ENCODE measurements at places on chromosomes 1 and 21.

GRCh38 chr1:44860331-44860730 is 17.3 kb upstream of the PTCH2 start:
- DNase-seq = no peak

GRCh38 chr1:153617663-153618062 is 1.5 kb upstream of the S100A14 start:
- no peak for DNase-seq

- DNase-seq = no peak
Measured at GRCh38 chr1:15678578-15678977, 5.5 kb upstream of the PLEKHM2 start.

- no peak for DNase-seq
Measured at GRCh38 chr1:74523873-74524480, 11.6 kb upstream of the LRRC53 start.

DNA sequence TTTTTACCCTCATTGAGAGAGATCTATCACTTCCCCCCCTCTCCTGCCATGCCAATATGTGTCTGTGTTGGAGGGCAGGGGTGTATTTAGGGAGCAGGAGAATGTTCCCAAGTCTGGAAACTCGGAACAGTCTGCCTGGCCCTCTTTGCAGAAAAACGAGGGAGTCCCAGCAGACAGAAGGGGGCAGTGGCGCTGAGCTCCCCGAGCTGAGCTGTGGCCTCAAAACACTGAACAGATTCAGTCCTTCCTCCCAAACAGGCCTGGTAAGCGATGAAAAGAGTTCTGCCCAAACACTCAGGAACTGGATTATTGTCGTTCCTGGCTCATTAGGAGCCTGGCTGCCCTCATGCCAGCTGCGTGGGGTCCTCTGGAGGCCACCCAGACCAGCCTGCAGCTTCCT is 981 bp downstream of the CLDN14 start:
- no peak for DNase-seq

DNA sequence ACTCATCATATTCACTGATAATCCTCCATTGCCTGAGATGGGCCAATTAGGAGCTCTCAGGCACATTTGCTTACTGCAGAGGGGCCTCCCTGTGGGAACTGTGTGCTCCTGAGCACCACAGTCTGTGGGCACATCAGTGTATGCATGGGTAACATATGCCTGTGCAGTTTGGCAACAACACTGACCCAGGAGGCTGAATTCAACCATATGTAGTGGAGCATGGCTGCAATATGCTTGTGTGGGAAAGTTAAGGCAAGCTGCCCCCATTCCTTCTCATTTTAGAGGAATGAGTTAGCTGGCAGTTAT is 11.8 kb upstream of the FMOD start:
- DNase-seq = peak; percentile 77

- no peak for DNase-seq
Measured at GRCh38 chr1:216562383-216562782, 139.1 kb upstream of the USH2A start.

DNA sequence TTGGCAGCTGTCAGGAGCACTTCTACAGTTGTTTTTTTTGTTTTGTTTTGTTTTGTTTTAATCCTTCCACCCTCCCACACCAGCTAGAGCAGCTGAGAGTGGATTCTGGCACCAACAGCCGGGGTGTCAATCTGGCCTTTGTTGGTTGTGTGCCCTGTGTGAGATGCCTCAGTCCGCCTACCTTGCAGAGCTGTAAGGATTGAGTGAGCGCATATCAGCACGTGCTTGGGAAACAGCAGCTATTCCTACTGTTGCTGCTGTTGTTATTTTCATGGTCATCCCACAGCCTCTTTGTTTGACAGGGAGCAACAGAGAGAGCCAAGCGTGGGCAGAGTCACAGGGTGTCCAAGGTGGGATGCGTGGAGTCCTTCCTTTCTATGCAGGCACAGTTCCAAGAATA is 50.4 kb downstream of the PGBD5 start:
- DNase-seq = peak; percentile 92

GRCh38 chr1:246773213-246773641 is 49.0 kb downstream of the SCCPDH start:
- DNase-seq = no peak

- peak; percentile 9 for DNase-seq
Measured at GRCh38 chr1:29211086-29212030, 19.4 kb downstream of the MECR start.

DNA sequence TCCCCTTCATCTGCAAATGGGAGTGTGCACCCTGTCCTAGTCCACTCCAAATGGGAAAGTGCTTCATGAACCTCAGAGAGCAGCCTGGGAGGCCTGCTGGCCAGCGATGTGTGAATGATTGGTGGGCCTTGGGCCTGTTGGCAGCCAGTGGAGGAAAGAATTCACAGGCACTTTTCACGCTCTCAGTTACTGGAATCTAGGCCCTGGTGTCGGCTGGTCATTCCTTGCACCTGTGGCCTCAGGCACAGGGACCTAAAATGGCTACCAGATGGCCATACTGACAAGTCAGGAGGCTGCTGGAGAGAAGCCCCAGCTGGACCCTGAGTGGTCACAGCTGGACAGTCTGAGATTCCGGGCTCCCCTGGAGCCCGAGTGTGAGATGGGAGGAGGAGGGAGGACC is 18.4 kb upstream of the EDN2 start:
- DNase-seq = no peak

- peak; percentile 98 for DNase-seq
Measured at GRCh38 chr1:153881751-153882150, 41.0 kb downstream of the GATAD2B start.

DNA sequence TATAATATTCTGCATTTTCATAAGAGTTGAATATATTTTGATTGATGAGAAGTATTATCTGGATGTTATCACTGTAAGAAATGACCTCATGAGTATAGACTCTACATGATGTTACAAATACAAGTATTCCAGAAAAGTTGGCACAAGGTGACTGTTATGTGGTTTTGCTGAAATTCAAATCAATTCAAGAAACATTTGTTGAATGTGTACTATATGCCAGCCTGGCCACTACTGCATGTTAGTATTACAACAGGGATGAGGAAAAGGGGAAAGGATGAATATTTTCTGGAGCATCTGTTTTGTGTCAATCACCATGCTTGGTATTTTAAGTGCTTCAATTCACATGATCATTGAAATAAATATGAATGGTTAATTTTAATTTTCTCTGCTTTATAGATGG is 250.9 kb upstream of the PBX1 start:
- DNase-seq = no peak

DNA sequence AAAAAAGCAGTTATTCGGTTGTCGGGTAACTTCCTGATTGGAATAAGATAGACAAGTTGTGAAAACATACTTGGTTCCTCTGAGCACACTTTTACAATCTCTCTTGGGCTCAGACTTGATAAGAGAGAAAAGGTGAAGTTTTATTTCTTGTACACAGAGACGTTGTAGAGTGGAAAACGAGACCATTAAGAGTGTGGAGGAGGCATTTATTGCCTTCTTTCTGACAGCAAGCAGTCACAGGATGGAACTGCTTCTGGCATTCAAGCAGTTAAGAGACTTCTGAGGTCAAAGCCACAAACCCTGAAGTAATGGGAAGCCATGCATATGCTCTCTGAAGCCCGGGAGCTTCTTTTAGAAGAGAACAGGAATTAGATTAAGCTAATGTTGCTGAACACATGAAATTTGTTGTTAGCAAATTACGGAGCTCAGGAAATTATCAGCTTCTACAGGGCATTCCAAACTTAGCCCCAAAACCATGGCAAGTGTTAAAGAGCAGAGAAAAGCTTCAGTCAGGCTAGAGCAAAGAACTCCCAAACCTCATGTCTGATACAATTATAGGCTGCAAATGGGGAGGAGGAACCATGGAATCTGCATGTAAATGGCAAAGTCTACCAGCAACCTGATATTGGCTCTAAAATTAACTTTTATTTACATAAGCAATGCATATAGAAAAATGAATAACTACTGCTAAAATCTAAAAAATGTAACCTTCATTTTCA is 26.0 kb downstream of the S1PR1 start:
- DNase-seq = no peak

GRCh38 chr1:89889323-89889615 is 68.4 kb downstream of the LRRC8D start:
- no peak for DNase-seq

GRCh38 chr1:205488074-205488723 is 16.3 kb upstream of the CDK18 start:
- peak; percentile 73 for DNase-seq

- DNase-seq = no peak
Measured at GRCh38 chr21:33684923-33685560, 42.7 kb downstream of the ITSN1 start.

- no peak for DNase-seq
Measured at GRCh38 chr21:43315244-43316137, 111.4 kb downstream of the SIK1 start.

DNA sequence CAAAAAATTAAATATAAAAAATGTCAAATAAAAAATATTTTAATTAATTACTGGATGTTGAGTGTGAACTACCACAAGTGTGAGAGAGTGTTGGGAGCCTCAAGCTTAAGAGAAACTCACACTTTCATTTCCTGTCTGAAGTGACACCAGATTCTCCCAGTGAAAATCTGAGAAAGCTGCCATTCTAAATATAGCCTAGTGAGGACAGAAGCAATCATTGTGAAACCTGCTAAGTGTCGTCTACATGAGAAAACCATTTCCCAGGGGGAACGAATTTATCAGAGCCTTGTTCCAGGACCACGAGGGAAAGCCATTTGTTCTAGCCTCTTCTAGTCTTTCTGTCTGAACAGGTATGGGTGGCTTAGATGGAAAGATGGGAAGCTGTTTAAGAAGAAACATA is 329.3 kb upstream of the PRMT6 start:
- no peak for DNase-seq

DNA sequence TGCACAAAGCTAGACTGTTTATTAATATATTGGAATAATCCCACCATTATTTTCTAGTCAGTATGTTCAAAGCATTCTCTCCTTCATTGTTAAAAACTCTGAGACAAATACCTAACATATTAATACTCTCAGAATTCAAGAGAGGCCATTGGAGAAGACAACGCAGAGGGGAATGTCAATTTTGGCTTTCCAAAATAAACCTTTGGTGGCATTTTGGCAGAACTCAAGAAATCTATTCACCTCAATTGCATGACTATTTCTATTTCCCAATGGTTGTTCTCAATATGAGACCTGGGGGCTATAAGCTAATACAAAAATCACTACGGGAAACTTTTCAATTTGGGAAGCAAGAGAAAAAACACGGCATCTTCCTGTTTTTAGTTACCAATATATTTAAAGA is 58.5 kb downstream of the RUSC1 start:
- DNase-seq = no peak

DNA sequence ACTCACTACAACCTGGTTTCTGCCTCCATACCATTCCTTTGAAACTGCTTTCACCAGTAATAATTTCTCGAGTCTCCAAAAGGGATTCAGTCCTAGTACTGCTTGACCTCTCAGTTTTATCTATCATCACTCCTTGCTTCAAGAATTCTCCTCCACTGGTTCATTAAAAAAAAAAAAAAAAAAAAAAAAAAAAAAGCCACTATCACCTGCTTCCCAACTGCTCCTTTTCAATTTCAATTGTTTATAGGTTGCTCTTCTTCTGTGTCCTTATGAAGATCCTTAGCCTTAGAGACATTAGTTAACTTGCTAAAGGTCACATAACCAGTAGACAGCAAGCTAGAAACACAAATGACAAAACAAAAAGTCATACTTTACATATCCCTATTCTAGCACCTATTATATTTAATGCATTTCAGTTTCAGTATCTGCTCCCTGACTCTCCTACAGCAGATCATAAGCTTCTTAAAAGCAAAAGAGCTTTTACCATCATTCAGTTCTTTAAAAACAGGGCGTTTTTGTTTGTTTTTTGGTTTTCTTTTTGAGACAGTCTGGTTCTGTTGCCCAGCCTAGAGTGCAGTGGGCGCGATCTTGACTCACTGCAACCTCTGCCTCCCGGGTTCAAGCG is 7.1 kb downstream of the NRDC start:
- DNase-seq = no peak

- no peak for DNase-seq
Measured at GRCh38 chr1:197955486-197956394, 38.6 kb downstream of the LHX9 start.

DNA sequence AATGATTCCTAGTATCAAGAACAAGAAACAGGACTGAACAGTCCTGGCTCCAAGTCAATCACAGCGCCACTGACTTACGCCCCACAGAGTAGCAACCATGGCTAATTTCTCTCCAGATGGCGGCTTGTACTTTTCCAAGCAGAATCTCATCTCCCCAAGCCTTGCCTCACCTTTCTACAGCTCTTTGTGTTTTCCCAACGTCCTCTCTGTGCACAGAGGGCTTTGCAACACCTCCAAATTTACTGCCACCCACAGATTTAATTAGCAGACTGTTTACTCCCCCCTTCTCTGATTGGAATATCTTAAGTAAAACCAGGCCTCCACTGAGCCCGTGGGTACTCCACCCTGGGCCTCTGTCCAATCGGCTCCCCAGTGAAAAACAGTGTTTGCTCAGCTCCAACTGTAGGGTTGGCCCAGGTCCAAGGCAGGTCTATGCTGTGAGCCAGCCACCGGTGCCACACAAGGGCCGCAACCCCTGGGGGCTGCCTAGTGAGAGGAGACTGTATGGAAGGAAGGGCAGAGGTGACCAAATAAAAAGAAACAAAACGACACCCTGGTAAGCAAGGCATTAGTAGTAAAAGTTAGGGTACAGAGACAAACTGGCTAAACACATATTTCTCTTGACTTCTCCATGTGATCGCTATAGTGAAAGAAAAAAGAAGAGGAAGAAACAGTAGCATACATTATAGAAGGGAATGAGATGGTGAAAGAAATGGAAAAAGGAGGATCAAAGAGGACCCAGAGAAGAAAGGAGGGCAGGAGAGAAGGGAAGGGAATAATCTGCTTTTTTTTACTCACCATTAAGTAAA is 128.4 kb upstream of the SOD1 start:
- peak; percentile 99 for DNase-seq

GRCh38 chr1:228885845-228886244 is 150.6 kb downstream of the RHOU start:
- no peak for DNase-seq
